ENCODE measurements at places on chromosomes 5 and 9.

- DNase-seq = no peak
These were observed 54.3 kb downstream of the PSD2 start for GRCh38 chr5:139849942-139850341.

DNA sequence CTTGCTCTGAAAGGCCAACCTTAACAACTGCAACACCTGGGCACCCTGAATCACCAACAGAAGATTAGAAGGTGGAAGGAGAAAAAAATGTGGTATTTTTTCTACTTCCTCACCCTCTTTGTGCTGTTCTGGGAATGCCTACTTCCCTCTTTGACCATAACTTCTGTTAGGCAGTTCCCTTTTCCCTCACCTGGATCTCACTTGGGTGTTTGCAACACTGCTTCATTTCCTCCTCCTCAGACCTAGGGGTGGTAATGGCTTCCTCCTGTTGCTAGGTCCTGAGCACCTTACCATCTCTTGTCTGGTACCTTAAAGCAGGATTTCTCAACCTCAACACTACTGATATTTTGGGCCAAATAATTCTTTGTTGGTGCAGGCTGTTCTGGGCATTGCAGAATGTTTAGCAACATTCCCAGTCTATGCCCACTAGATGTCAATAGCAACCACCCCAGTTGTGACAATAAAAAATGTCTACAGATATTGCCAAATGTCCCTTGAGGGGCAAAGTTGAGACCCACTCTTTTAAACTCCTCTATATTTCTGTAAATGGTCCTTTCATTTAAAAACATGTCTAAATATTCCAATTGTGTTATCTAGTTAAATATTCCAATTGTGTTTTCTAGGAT lies 300.0 kb upstream of the VLDLR start:
- DNase-seq = no peak

GRCh38 chr5:14443671-14444093 lies 137.9 kb upstream of the OTULINL start:
- DNase-seq = no peak

DNA sequence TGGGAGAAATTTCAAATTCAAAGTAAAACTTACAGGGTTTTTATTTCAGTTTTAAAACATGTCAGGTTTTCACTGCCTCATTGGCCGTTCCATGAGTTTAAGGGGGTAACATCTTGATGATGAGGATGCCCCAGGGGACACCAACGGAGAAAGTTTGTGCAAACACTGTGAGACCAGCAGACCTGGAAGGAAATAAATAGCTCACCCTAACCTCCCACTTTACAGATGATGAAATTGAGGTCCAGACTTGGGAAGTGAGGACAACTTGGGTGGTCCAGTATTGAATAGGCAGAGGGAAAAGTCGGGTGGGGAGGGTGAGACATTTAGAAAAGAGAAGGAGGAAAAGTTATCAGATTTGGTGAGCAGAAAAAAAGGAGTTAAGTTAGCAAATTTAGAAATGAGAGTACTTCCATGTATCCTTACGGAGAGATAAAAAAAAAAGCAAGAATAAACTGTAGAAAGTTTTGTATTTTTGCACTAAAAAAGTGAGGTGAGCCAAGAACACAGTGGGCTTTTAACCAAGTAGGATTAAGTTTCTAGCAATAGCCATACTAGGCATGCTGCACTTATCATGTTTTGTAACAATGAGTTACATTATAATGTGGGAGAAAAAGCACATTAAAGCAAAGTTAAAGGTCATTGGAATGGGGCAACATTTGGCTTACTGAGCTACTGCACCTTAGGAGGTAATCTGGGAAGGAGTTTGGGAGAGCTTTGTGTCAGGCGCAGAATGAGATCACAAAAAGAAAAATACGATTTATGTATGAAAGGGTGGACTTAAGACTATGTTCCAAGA lies 125.1 kb downstream of the GAS1 start:
- DNase-seq = no peak

Data from inflammatory macrophage treated with lipopolysaccharide for 1 hour (primary cell).